ENCODE measurements at places on chromosomes 11 and 22. TPM values are rescaled to one million over a fixed set of nuclear protein-coding genes. Genes with fewer than 3 reads are reported as not detected.

DNA sequence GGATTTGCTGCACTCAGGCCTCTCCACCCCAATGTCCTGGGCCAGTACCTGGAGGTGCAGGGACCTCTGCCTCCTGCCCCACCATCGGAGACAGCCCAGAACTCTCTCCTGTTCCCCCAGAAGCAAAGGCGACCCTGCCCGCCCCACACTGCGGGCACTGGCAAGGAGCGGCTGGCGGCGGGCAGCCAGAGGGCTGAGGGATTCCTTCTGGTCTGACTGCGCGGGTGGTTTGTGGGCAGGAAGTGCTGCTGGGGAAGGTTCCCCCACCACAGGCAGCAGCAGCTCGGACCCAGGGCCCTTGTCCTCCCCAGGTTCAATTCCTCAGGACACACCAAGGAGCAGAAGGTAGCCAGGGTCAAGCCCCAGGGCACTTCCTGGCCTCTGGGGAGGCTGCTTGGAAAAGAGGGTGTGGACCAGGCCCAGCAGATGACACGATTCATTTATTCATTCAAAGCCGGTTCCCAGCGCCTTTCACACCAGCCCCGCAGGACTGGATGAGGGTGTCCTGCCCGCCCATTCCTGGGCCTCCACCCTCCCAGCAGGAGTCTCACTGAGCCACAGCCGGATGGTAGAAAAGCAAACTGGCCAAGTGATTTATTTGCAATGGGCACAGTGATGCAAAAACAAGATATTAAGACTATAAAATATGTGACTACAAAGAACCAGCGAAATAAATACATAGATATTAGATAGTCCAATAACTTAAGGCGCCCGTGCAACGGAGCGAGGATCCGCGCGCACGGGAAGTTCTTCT lies 1.2 kb downstream of the PHLDA2 start:
- DNase-seq = peak; percentile 61

GRCh38 chr22:49348631-49349030 lies 479.0 kb downstream of the BRD1 start:
- DNase-seq = no peak

GRCh38 chr11:80638296-80638695 lies 1197.5 kb upstream of the TENM4 start:
- DNase-seq = peak; percentile 34

- DNase-seq = no peak
Observed at GRCh38 chr11:73048446-73048845, 93.7 kb downstream of the FCHSD2 start.

DNA sequence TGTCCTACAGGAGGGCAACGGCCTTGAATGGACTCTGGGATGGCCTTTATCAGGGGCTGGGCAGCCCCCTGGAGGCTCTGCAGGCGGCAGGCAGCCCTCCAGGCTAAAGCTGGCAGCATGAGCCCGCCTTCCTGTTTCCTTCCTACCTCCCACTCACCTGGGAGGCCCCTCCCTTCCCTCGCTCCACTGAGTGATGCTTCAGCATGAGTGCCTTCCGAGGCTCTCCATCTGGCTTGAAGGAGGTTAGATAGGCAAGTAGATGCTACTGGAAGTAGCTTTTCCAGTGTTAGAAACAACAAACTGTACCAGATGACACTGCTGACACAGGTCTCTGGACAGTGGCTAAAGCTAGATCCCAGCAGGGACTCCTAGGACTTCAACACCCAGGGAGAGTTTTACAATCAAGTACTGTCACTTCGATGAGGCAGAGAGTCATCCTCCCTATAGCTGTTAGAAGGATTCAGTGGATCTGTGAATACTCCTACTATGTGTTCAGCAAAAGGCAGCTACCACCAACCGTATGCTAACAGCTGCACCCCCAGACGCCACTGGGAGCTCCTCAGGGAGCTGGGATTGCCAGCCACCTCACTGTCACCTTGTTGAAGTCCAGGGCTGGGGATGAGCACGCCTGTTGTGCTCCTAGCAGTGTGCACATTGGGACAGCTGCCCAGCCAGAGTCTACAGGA lies 4.1 kb upstream of the SLC25A1 start:
- no peak for DNase-seq

DNA sequence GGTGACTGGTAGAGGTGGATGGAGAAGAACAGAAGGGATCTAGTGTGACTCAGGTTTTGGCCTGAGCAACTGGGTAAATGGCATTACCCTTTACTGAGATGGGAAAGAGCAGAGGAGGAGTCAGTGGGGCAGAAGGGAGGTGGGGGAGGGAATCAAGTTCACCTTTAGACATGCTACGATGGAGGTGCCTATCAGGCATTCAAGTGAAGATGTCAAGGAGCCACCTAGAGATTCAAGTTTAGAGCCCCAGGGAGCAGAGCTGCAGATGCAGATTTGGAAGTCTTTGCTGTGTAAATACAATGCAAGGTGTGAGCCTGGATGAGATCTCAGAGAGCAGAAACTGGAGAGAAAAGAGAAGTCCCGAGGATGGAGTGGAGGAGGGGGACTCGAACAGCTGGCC lies 979 bp upstream of the MOGAT2 start:
- no peak for DNase-seq

DNA sequence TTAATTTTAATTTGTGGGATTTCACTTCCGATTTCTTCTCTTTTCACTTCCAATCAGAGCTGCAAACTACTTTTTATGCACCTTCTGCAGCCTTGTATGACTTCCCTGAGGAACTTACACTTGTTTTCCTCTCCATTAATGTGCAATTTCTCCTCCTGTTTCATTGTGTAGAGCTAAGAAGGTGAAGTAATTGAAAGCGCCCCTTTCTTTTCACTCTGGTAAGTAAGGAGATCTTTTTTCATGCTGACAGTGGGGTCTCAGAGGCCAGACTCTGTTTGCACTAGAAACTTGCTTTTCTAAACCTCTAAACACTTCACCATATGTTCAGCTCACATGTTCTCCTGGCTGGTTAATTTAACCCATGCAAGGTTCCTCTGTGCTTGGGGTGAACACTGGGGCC lies 117.0 kb downstream of the FANCF start:
- DNase-seq = no peak

GRCh38 chr22:27241430-27242321 lies 559.9 kb downstream of the MN1 start:
- DNase-seq = peak; percentile 80

DNA sequence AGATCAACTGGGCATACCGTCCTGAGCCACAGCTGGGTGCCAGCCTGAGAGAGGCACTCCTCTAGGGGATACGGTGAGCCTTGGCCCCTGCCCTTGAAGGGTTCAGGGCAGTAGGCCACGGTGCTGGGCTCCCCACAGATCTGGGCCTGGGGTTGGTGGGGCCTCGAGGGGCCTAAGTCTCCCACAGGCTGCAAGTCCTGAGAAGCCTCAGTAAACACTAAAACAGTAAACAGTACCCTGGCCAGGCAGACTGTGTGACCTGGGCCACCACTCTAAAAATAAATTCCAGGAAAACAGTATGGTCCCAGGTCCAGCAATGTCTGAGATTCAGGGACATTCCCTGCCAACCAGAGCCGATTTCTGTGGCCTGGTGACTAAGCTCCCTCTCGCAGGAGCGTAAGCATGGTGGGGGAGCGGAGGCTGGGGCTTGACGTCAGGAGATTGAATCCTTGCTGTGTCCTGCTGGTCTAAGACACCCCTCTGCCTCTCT lies 2.3 kb upstream of the RHOD start:
- DNase-seq = peak; percentile 87

GRCh38 chr11:45267052-45267451 lies 19.1 kb downstream of the SYT13 start:
- no peak for DNase-seq

- no peak for DNase-seq
Observed at GRCh38 chr11:17604915-17605233, 57.8 kb downstream of the OTOG start.

DNA sequence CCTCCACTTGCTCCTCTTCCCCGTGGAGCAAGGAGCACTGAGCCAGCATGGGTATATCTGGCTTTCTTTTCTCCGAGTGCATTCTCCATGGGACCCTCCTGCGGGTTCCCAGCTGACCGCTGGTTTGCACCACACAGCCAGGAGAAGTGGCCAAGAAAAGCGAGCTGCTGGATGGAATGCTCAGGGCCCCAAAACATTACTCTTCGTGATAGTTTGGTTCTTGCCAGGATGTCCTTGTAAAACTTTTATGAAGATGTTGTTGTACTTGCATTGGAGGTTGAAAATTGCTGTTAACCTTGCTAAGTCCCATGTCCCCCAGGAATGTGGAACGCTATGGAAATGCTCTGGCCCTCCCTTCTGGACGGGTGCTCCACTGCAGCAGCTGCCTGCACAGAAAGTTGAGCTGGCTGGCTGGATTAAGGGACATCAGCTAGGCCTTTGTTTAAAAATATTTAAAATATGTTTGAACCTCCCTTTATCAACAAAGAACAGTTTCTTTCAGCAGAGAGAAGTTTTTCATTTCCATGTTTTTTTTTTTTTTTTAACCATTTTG lies 68.7 kb downstream of the ZNRF3 start:
- DNase-seq = no peak

- no peak for DNase-seq
Observed at GRCh38 chr11:15726221-15726746, 611.6 kb downstream of the INSC start.

- DNase-seq = no peak
Observed at GRCh38 chr22:28366856-28367255, 312.8 kb downstream of the TTC28 start.

- DNase-seq = no peak
Observed at GRCh38 chr22:39431821-39432251, 25.0 kb upstream of the MGAT3 start.

DNA sequence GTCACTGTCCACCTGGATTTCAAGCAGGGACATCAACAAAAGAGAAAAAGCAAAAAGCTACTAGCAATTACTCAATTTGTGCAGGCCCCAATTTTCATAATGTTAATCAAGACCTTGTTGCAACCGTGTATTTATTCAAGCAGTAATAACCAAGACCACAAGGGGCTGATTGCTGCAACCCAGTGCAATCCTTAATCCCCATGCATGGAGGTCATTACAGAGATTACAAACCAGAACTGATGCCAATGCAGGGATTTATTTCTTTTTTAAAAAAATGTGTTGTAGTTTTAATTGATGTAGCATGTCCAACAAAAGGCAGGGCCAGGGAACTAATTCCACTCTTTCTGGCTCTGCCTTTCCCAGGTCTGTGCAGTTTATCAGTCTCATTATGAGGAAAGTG lies 18.4 kb downstream of the TECTA start:
- no peak for DNase-seq

DNA sequence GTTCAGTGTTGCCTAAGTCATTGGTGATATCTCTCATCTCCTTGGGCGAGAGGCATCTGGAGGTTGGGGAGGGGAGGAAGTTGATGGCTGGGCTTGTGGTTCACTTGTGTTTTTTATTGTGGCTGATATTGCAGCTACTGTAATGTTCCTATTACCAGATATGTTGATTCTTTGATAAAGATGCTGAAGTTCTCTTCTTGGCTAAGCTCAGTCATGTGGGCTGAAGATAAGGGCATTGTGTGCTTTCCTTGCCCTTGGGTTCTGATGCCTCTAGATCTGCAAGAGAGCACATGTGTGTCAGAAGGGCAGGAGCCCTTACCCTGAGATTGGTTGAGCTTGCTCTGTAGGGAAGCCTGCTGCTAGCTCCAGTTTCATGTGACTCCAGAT lies 12.0 kb downstream of the STX3 start:
- no peak for DNase-seq

GRCh38 chr11:126262216-126262615 lies 6.5 kb downstream of the SRPRA start:
- DNase-seq = no peak

GRCh38 chr11:63970902-63971301 lies 3.5 kb upstream of the COX8A start:
- no peak for DNase-seq

GRCh38 chr11:118052581-118053206 lies 24.2 kb upstream of the TMPRSS4 start:
- no peak for DNase-seq

DNA sequence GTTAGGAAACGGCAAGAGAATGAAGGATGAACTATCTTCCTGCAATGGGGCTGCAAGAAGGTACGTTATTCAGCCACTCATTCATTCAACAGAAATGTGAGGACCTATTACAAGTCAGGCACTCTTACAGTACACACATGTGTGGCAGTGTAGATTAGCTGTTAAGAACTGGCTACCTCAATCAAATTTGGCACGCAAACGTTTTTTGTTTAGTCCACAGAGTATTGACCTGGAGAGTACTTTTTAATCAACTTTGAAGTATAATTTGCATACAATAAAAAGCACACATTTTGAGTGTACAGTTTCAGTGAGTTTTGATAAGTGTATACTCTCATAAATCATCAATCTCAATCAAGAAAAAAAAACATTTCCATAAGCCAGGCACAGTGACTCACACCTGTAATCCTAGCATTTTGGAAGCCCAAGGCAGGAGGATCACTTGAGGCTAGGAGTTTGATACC lies 24.2 kb downstream of the MRTFA start:
- no peak for DNase-seq

DNA sequence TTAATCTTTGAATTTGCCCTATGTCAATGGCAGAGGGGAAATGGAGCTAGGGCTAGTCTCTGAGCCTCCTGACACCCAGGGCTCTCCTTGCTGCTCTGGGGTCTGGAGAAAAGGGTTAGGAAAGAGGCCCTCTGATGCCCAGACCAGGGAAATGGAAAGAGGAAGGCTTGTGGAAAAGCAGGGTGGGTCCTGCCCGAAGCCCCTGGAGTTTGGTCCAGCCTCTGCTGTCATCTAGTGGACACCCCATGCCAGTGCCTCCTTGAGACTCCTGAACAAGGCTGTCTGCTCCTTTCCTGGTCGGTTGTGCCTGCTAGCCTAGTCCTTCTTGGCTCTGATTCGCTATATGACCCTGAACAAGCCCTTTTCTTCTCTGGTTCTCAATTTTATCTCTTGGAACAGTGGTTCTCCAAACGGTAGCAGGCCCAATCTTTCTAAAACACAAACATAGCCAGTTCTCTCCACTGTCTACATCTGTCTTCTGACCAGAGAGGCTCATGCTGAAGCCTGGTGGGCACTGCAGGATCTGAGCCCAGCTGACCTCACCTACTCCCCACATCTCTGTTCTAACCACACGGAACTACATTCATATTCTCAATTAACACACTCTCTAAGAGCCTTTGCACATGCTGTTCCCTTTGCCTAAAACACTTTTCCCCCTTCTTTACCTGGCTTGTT lies 8.8 kb upstream of the PLA2G3 start:
- DNase-seq = peak; percentile 64

GRCh38 chr11:78451371-78452150 lies 33.9 kb upstream of the GAB2 start:
- no peak for DNase-seq

Gene ASPHD2
- total RNA-seq = 1.4 TPM

Gene NLRP14
- total RNA-seq = 0.12 TPM

Gene RDX
- 100 TPM for total RNA-seq

Gene APOBEC3C
- 11.2 TPM for total RNA-seq

Gene NELL1
- 0.12 TPM for total RNA-seq

Gene SEC14L2
- total RNA-seq = 9.7 TPM

Gene OR10A2
- total RNA-seq = not detected

Gene C22orf15
- total RNA-seq = not detected

Gene DBX1
- total RNA-seq = not detected

Gene APOC3
- not detected for total RNA-seq

Gene SSTR3
- not detected for total RNA-seq

Gene PRCP
- 70.1 TPM for total RNA-seq

Gene HOATZ
- total RNA-seq = not detected
